ENCODE measurements at places on chromosomes 11 and 22.

DNA sequence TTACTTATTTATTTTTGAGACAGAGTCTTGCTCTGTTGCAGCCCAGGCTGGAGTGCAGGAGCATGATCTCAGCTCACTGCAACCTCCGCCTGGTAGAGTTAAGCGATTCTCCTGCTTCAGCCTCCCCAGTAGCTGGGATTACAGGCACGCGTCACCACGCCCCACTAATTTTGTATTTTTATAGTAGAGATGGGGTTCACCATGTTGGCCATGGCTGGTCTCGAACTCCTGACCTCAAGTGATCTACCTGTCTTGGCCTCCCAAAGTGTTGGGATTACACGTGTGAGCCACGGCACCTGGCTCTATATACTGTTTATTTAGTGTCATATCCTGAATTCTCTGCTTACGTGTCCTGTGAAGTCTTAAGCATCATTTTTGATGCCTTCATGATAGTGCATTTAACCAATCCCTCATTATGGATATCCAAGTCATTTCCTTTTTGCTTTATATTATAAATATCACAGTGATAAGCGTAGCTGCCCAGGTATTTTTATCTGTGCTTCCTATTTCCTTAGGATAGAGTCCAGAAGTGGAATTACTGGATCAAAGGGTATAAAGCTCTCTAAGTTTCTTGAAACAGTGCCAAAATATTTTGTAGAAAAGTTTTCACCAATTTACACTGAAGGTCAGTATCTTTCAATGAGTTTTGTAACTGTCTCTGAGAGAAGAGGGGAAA lies 871 bp upstream of the SIDT2 start:
- DNase-seq: no peak

GRCh38 chr11:95699631-95700470 lies 89.7 kb downstream of the FAM76B start:
- DNase-seq: no peak

DNA sequence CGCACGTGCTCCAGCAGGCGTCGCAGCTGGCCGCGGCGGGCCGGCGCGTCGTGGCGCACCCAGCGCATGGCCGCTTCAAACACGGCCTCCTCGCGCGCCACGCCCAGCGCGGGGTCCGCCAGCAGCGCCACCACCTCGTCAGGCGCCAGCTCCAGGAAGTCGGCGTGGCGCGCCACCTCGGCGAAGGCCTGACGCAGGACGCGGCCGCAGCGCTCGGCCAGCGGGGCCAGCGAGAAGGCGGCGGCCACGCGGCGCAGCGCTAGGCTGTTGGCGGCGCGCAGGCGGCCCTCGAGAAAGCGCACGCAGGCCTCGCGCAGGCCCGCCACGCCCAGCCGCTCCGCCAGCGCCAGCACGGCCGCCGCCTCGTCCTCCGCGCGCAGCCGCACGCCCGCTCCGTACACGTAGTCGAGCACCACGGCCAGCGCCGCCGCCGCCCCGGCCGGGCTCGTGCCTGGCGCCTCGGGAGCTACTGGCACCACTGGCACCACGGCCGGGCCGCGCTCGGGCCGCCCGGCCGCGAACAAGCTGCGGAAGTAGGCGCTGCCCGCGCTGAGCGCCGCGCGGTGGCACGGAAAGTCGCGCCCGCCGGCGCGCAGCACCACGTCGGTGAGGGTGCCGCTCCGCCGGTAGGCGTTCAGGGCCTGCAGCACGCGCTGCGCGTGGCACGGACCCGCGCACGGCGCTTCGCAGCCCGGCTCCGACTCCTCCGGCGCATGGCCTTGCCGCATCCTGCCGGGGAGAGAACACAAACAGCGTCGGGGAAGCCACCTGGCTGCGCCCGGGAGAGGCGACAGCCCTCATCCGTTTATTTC lies 2.9 kb downstream of the KLHL35 start:
- DNase-seq: no peak

DNA sequence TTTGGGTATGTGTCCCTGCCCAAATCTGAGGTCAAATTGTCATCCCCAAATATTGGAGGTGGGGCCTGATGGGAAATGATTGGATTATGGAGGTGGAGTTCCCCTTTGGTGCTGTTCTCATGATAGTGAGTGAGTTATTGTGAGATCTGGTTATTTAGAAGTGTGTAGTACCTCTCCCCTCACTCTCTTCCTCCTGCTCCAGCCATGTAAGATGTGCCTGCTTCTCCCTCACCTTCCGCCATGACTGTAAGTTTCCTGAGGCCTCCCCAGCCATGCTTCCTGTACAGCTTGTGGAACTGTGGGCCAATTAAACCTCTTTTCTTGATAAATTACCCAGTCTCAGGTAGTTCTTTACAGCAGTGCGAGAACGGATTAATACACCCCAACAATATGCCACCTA lies 9.0 kb downstream of the GAB2 start:
- no peak for DNase-seq

GRCh38 chr11:38824573-38824972 lies 2226.5 kb upstream of the RAG2 start:
- DNase-seq: no peak

- DNase-seq: no peak
Measured at GRCh38 chr22:37953062-37953436, 352 bp downstream of the C22orf23 start.

GRCh38 chr11:80944758-80945157 lies 1503.9 kb upstream of the TENM4 start:
- no peak for DNase-seq

DNA sequence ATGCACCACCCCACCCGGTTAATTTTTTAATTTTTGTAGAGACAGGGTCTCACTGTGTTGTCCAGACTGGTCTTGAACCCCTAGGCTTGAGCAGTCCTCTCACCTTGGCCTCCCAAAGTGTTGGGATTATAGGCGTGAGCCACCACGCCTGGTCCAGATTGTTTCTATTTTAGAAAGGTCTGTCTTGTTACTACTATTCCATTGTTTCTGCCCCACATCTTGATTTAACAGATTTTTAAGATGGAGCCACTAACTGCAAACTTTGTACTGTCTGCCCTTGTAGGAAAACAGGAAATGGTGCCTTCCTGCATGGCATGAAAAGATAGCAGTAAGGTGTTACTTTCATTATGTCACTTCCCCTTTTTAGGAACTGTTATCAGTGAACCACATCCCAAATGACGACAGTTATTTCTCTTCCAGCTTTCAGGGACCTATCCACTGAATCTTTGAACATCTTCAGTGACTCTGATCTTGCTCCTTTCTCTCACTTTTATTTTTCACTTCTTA lies 23.2 kb downstream of the TAF1D start:
- no peak for DNase-seq
